ENCODE measurements at places on chromosomes 6 and 20.

GRCh38 chr20:43331906-43332305 lies 125.8 kb upstream of the SRSF6 start:
- DNase-seq = no peak

- DNase-seq = no peak
Measured at GRCh38 chr6:54617730-54618129, 228.8 kb upstream of the FAM83B start.

GRCh38 chr20:47038566-47039560 lies 144.2 kb downstream of the EYA2 start:
- DNase-seq = no peak

GRCh38 chr6:39476151-39476550 lies 153.6 kb upstream of the KCNK16 start:
- DNase-seq = no peak

- no peak for DNase-seq
Measured at GRCh38 chr20:36469973-36470372, 71.3 kb upstream of the MYL9 start.
